RWPE1 (cell line): ENCODE measurements at places on chromosomes 2 and 18.

DNA sequence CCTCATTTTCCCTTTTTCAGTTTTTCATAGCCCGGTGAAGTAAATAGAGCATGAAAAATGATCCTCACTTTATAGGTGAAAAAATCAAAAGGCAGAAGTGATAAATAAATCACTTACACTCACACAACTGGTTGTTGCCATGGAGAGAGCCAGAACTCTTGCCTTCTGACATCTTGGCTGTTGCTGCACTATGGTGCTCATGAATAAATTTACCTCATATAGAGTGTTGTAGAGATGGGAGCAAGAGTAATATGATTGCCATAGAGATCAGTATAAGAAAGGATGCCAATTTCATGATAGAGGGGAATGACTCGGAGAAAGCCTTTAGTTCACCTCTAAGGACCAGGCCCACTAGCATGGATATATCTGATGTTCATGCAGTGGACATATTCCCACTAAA is 82.5 kb upstream of the TMEM178A start:
- DNase-seq = no peak

GRCh38 chr2:80489717-80490116 is 185.2 kb upstream of the LRRTM1 start:
- DNase-seq = peak; percentile 84

- peak; percentile 39 for DNase-seq
Observed at GRCh38 chr2:212686285-212686895, 147.8 kb upstream of the ERBB4 start.

- DNase-seq = no peak
Observed at GRCh38 chr18:76977108-76977621, 154.8 kb downstream of the ZNF236 start.

- no peak for DNase-seq
Observed at GRCh38 chr2:126856403-126856802, 42.3 kb upstream of the TEX51 start.

DNA sequence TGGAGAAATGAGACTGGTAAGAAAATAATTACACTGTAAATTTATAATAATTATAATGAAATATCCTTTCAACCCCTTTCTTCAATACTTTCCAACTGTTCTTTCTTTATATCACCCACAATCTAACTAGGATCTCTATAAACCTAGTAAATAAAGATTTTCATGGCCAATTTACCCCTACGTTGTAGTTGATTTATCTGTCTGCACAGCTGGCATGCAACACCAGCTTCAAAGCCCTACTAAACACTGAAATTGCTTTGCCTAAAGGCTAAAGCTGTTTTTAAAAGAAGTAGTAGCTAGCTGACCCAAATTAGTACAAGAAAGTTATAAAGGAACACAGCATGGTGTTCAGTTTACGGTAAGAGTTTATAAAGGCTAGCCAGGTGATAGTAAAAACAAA is 140.1 kb downstream of the NOL4 start:
- no peak for DNase-seq
